Left ventricle myocardium inferior (tissue), 1 donor: ENCODE measurements at places on chromosomes 11 and 22. TPM values are rescaled to one million over a fixed set of nuclear protein-coding genes. Genes with fewer than 3 reads are reported as not detected.

DNA sequence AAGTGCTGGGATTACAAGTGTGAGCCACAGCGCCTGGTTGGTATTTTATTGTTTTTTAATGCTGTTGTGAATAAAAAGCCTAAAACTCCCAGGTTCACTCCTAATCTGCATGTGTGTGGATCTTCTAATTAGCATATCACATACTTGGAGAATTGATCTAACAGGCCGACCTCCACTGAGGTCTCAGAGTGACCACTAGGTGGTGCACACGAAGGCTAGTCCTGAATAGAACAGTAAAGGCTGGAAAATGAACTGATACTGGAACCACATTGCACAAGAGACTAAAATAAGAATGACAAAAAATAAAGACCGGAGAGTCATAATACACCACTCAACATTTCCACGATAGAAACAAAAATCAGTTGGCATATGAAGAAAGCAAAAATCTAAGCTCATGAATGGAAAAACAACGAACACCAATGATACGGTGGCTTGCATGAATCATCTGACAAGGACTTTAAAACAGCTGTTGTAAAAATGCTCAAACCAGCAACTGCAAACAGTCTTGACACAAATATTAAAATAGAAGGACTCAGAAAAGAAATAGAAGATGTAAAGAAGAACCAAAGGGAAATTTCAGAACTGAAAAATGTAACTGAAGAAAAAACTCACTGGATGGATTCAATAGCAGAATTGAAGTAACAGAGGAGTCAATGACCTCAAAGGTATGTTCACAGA lies 19.2 kb downstream of the PIM3 start:
- H3K36me3 ChIP-seq = no peaks in the 10 kb centered on the region
- no peak for DNase-seq
- peaks cover 26% of the 10 kb centered on the region for H3K27me3 ChIP-seq
- no peak overlapping the region for H3K4me3 ChIP-seq
- no peak overlapping the region for H3K27ac ChIP-seq
- peaks cover 10% of the 10 kb centered on the region for H3K4me1 ChIP-seq

HOATZ gene
- total RNA-seq = not detected

- H3K36me3 ChIP-seq = peaks cover 26% of the 10 kb centered on the region
- H3K4me3 ChIP-seq = peak overlapping the region; percentile 35
- no peak for DNase-seq
- H3K4me1 ChIP-seq = peaks cover 99% of the 10 kb centered on the region
These were observed 6.5 kb downstream of the TIMP3 start for GRCh38 chr22:32808038-32808445.

DNA sequence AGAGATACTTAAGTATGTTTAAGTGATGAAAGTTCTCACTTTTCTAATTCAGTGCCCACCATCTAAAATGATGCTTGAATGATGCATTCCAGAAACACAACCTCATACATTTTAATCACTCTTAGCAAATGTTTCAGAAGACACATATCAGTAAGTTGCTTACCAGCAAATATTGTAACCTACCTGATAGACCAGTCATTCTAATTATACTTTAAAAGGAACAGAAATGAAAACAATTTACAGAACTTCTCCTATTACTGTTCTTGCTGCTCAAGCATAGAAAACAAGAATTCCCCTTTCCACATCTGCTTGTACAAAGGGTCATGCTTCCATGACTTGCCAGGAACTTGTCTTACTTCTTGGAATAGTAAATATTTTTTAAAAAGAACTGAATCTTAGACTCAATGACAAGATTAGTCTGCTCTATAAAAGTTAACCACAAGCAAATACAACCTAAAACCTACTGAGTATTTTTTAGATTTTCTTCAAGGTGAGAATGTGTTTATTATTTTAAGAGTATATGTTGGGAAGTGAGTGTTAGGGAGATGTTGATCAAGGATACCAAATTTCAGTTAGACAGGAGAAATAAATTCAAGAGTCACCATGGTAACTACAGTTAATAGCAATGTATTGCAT lies 82.0 kb upstream of the SC5D start:
- DNase-seq = no peak
- peaks cover 13% of the 10 kb centered on the region for H3K27me3 ChIP-seq
- H3K4me3 ChIP-seq = no peak overlapping the region

DNA sequence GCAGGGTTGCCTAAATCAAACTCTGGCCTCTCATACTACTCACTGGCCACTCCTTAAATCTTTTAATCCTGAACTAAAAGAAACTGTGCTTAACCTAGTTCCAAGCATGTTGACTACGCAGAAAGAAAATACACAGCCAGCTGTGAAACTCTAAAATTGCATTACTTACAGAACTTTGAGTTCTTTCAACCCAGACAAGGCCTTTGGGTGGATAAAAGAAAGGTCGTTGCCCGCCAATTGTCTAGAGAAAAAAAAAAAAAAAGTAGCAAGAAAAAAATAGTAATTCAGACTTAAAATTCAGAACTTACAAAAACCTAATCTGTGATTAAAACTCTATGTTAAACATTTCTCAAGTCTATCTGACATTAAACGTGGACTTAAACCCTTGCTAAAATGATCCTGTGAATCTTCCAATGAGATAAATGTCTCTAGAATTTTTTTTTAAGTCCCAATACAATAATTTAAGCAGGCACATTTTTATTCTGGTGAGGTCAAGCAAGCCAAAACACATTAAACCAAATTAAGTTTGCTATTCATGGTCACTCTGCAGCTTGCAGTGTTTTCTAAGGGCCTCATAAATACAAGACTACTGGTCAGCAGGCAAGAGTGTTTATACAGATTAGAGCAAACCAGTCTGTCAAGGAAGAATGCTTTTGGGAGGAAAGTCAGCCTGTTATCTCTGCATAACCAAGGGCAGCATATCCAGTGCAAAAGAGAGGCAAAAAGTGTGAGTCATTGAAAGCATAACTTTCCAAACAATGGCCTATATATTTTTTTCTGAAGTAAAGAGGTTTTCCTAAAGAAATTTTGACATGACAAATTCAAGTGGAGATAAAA lies 29.5 kb upstream of the CCDC34 start:
- no peaks in the 10 kb centered on the region for H3K27me3 ChIP-seq
- H3K36me3 ChIP-seq = no peaks in the 10 kb centered on the region
- H3K27ac ChIP-seq = peak overlapping the region; percentile 39
- no peak overlapping the region for H3K4me3 ChIP-seq
- H3K4me1 ChIP-seq = peaks cover 61% of the 10 kb centered on the region

DYNC2H1 gene
- total RNA-seq = 5.4 TPM

PIH1D2 gene
- 2.2 TPM for total RNA-seq

- H3K4me1 ChIP-seq = peaks cover 12% of the 10 kb centered on the region
- no peaks in the 10 kb centered on the region for H3K27me3 ChIP-seq
- no peak overlapping the region for H3K27ac ChIP-seq
- H3K36me3 ChIP-seq = no peaks in the 10 kb centered on the region
- no peak for DNase-seq
These were observed 199.1 kb downstream of the SWAP70 start for GRCh38 chr11:9862981-9863380.

IL10RA gene
- 5.0 TPM for total RNA-seq

GRCh38 chr11:75557666-75558494 lies 4.2 kb upstream of the SERPINH1 start:
- peak overlapping the region; percentile 41 for H3K4me3 ChIP-seq
- peaks cover 90% of the 10 kb centered on the region for H3K4me1 ChIP-seq

DNA sequence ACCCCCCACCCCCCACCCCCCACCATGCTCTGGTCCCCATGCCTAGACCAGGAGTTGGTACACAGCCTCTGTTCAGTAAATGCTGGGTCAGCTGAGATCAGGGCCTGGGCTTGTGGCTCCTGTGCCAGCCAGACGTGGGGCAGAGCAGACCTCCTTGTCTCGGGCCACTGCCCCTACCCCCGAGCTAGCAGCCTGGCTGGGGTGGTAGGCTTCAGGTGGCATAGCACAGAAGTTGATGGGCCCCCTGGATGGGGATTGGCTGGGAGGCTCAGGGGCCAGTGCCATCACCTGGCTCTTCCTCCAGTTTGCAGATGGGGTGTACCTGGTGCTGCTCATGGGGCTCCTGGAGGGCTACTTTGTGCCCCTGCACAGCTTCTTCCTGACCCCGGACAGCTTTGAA lies 139.9 kb downstream of the PARVA start:
- no peak overlapping the region for H3K4me3 ChIP-seq
- no peak overlapping the region for H3K27ac ChIP-seq
- DNase-seq = no peak
- H3K27me3 ChIP-seq = no peaks in the 10 kb centered on the region
- H3K4me1 ChIP-seq = peaks cover 23% of the 10 kb centered on the region

- peaks cover 7% of the 10 kb centered on the region for H3K27me3 ChIP-seq
- H3K4me3 ChIP-seq = no peak overlapping the region
- H3K36me3 ChIP-seq = no peaks in the 10 kb centered on the region
- H3K4me1 ChIP-seq = no peaks in the 10 kb centered on the region
- H3K27ac ChIP-seq = no peak overlapping the region
- no peak for DNase-seq
These were observed 22.6 kb upstream of the IRAG1 start for GRCh38 chr11:10716122-10716521.

- no peaks in the 10 kb centered on the region for H3K36me3 ChIP-seq
- no peak overlapping the region for H3K4me3 ChIP-seq
- H3K4me1 ChIP-seq = no peaks in the 10 kb centered on the region
- H3K27me3 ChIP-seq = peaks cover 15% of the 10 kb centered on the region
- no peak overlapping the region for H3K27ac ChIP-seq
These were observed 388.3 kb downstream of the BRD1 start for GRCh38 chr22:49439373-49439772.

DNA sequence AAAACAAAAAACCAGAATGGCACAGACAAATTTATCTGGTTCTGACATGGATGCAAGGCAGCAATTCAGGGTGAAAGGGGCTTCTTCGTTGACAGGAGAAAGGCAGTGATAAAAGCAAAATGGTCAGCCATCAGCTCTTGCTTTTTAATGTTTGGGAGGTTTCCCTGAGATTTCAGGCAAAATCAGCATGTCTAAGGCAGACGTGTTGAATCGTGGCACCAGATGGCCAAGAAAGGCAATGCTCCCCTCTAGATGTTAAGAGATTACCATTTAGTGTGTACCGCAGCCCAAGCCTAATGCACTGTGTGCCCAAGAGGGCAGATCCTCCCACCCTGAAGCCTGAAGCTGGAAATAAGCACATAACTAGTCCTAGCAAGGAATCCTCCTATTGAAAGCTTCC lies 88.8 kb upstream of the GALNT18 start:
- H3K36me3 ChIP-seq = no peaks in the 10 kb centered on the region
- no peak overlapping the region for H3K27ac ChIP-seq
- no peak for DNase-seq
- H3K4me1 ChIP-seq = no peaks in the 10 kb centered on the region

- H3K36me3 ChIP-seq = no peaks in the 10 kb centered on the region
- no peak overlapping the region for H3K4me3 ChIP-seq
- peak overlapping the region; percentile 41 for H3K27ac ChIP-seq
- no peaks in the 10 kb centered on the region for H3K4me1 ChIP-seq
- DNase-seq = no peak
These were observed 59.3 kb downstream of the EHF start for GRCh38 chr11:34680206-34680605.
